Fibroblast of skin of back (primary cell): ENCODE measurements at places on chromosomes 2 and 18.

DNA sequence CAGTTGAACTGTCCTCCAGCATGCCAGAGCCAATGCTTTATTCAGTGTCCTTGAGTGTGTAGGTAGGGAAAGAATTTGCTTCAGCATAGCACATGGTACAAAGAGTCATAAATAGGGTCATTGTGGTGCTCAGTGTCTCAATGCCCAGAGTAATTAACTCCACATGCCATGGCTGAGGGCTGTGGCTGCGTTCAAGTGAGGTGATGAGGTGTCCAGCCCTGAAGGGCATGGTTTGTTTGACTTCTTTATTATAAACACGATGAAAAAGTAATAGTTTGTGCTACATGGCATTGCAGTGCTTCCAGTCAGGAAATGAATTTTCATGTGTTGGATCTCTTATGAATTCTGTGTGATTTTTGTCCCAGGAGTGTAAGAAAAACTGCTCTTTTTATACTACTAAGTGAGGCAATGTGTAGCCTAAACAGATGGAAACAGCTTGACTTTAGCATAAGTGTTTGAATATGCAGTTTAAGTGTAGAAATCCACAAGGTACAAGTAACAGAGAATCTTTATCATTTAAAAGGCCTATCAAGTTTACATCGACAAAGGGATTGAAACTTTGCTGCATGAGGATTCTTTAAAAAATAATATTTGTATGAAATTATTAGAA, 507.9 kb upstream of the CDH2 start:
- peak; percentile 1 for DNase-seq

DNA sequence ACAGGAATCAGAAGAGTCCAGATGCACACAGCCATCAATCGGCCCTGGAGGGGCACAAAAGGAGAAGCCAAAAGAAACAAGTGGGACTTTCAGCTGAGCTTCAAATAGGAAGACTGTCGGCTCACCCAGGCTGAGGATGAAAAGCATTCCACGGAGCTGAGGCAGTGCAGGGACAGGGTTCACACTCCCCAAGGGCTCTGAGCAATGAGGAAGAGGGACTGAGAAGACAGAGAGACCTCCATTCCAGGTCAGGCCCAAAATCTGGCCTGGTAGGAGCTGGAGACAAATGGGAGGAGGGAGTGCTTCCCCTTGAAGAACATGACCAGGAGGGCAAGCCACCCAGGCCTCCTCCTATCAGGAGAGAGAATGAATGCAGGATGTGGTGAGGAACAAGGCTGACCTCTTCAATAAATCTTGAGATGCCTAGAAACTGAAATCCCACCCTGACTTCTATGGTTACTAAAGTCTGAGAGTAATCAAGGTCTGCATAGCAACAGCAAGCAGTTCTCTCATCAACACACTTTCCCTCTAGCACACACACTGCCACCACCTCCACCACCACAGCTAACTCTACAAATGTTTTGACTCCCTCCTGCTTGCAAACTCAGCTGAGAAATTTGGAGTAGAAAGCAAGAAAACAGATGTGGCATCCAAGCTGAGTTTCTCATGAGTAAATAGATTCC, 434.4 kb downstream of the TNS1 start:
- peak; percentile 83 for DNase-seq

DNA sequence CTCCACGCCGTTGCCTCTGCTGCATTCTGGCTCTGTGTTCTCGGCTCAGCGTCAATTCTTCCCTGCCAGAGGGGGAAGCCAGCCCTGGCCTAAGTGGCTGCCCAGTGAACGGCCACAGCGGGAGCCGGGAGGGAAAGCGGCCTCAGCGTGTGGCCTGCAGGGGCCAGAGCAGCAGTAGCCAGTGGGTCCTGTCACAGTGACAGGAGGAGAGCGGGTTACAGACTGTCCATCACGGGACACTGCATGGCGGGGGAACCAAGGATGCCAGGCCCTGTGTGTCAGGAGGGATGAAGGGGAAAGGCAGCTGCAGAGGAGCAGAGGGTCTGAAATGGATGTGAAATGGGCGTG, 39.7 kb downstream of the PDIA6 start:
- no peak for DNase-seq

DNA sequence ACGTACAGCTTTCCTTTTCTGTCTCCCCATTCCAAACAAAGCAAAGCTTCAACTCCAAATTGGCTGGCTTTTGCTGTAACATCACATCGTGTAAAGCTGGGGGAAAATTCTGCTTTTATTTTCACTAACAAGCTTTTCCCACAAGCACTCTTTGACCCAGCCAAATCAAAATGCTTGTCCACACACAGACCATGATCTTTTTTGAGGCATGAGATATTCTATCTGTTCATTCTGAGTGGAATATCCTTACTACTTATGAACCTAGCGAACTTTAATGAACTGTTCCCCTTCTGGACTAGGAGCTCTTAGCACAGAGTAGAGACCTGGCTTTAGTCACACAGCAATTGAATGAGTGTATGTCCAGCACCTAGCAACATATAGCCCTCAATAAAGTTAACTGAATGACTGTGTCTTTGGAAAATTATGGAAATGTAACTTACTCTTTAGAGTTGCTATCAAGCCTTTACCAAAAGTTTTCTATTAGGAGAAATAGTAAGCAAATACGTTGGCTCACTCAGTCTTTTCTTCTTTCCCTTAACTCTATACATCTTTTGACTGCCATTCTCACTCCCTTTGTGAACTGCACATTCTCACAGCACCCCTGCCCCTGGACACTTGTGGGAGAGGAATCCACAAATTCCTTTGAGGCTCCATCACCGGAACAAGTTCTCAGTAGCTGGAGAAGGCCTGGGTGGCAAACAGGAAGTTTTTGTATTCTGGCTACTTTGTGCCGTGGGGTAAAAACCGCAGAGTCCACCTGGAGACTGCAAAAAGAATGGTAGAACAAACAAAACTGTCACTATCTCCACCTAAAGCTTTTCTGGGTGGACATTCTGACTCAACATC, 1.3 kb upstream of the UBE2E3 start:
- peak; percentile 88 for DNase-seq

DNA sequence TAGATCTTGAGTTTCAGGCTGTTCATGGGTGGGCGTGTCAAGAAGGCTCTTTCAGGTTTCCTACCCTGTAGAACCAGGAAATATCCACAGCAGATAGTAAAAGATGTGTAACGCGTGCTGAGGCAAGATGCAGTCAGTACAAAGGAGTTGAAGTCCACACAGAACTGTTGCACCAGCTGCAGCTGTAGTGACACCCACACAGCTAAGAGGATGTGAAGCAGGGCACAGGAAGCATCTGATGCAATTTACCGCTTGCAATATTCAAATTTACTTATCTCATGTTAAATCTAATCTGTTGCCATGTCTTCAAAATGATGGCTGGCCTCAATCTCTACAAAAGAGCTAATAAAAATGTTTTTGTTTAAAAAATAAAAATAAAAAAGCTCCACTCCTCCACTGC, 132.8 kb downstream of the ARHGAP15 start:
- no peak for DNase-seq

GRCh38 chr18:79733986-79734770, 54.6 kb downstream of the CTDP1 start:
- no peak for DNase-seq

DNA sequence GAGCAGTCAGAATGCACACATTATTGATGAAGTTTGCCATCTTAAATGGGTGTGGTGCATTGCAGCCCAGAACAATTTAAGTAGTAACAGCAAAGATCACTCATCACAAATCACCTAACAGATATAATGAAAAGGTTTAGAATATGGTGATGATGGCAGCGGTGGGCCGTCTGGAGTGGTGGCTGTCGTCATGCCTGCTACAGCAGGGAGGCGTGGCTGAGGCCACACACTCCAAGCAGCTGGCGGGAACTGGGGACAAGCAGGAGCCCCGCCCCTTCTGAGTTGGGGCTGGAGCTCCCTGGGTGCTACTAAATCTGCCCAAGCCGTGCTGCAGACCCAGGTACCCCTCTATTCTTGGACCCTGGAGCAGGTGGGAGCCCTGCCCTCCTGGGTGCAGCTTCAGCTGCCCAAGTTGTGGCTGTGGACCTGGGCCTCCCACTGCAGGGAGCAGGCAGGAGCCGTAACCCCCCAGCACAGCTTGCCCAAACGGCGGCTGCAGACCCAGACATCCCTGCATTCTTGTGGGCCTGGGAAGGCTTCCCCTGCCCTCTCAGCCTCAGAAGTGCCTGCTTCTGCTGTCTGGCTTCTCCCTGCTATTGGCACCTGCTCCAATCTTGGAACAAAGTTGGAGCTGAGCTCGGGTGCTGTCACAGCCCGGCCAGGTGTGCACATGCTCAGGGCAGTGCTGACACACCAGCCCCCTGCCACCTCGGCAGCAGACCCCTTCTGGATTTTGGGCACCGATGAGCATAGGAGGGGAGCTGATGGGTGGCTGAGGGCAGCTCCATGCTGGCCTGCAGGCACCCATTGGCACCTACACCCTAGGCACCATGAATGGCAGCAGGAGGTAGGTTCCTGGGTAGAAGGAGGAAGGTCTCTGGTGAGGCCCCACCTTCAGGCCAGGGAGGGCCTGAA, 149.3 kb downstream of the EHBP1 start:
- no peak for DNase-seq
